Activated T-helper 9 cell treated with anti-CD3 and anti-CD28 coated beads, Interleukin-2, amount 50 U/mL, for 16 hours (primary cell): ENCODE measurements at places on chromosomes 16 and 17.

DNA sequence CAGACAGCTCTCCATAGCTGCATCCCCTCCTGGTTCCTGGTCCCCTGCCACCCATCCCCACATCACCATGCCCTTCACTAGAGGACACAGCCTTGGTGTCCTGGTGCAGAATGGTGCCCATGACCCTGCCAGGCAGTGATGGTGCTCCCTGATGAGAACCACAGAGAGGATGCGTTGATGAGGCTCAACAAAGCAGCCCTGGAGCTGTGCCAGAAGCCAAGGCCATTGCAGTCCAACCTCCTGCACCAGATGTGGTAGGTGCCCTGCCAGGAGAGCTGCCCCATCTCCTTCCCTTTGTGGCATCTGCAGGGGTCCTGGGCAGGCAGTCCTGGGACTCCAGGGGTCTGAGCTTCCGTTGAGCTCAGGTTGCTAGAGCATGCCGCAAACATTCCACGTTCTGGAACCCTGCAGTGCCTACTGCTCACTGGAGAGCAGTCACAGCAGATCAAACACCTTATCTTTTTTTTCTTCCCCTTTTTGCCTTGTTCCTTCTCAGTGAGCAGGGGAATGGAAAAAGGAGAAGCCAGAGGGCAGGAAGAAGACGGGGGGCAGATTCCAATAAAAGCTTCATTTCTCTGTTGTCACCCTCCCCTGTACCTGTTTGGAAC, 5.3 kb upstream of the EPN3 start:
- DNase-seq: no peak

DNA sequence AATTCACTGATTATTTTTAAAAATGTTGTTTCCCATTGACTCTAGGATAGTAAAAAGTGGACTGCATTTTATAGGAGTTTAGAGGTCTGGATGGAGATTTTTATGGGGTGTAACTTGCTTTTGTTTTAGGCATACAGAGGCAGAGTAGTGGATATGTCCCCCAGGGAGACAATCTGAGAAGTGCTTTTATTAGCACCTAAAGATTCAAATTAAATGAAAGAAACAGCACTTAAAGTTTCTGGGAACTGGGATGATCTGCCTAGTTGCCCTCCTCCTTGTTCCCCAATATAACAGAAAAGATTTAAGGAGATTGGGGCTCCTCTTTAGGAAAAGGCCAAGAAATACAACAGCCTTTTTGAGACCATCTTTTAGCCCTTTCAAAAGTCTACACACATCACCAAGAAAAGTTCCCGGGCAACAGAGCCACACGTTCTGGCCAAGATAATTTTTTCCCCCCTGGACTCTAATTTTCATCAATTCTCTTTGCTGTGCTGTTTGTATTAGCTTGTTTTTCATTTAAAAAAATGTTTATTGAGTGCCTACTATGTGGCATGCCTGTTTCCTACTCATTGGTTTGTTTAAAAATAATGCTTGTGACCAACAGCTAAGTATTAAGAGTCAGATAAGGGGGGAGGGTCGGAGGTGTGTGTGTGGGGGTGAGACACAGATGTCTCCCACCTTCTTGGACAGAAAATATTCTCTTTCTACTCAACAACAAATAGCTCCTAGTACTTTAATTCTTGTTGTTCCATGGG, 2.5 kb upstream of the IGF2BP1 start:
- DNase-seq: no peak

GRCh38 chr17:2181897-2182448, 121.6 kb downstream of the SMG6 start:
- no peak for DNase-seq

- no peak for DNase-seq
Measured at GRCh38 chr16:64773638-64774037, 348.2 kb downstream of the CDH11 start.

- no peak for DNase-seq
Measured at GRCh38 chr17:3593384-3593783, 15.8 kb downstream of the TRPV1 start.

DNA sequence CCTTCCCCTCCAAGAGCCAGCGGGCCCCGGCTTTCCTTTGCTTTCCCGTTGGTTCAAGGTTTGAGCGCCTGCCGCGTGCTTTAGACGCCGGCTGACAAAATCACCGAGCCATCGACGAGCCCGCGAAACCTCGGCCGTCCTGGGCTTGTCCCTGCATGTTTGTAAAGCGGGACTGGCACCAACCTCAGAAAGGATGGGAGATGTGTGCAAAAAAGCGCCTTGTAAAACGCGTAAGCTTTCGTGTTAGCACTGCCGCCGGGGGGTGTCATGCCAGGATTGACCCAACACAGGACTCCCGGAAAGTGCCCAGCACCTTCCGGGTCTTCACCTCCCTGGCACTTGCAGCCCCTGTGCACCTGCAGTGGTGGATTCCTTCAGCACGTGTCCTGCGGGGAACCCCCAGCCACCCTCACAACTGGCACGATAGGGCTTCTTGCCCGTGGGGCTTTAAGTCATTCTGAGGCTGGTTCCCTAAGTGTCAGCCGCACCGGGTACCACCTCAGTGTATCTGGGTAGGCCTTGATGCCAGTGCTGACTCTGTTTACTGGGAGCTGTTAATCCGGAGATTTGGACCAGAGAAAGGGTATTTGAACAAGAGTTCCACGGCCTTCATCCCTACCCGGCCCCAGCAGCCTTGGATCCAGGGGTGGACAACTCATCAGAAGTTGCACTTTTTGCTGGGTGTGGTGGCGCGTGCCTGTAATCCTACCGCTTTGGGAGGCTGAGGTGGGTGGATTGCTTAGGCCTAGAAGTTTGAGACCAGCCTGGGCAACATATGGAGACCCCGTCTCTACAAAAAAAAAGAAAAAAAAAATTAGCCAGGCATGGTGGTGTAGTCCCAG, 817 bp downstream of the NDUFAF8 start:
- DNase-seq: peak; percentile 34

GRCh38 chr17:78109489-78109761, 19.1 kb downstream of the TMC6 start:
- DNase-seq: no peak

- no peak for DNase-seq
Measured at GRCh38 chr17:61427567-61427966, 24.7 kb upstream of the TBX4 start.

- no peak for DNase-seq
Measured at GRCh38 chr16:67720236-67720635, 1.1 kb upstream of the GFOD2 start.

DNA sequence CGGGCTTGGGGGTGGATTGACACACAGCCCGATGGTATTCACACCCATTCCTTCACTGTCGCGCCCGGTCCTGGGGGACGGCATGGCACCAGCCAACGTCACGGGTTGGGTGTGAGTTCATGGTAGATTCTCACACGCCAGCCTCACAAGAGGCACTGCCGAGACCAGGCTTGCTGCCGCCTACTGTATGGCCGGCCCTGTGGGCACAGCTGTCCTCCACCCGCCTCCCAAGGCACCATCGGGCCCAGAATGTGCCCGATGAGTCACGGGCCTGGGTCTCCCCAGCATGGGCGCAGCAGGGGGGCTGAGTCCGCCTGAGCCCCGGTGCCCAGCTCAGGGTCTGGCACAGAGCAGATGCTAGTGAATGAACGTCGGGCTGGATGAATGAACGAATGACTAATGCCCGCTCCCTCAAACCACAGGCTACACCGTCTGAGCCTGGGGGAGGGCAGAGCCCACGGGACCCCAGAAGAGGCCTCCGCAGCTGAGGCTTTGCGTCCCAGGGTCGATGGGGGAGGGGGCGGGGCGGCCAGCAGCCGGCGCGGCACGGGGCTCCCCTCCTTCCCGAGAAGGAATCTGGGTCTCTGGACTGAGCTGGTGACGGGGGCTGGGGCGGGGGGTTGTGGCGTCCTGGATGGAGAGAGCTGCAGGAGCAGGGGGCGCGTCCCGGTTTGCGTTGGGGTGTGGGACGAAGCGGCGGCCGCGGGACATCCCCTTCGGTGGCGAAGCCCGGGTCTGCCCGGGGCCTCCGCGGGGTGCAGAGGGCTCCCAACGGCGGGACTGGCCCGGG, 829 bp downstream of the PITPNM3 start:
- DNase-seq: no peak

DNA sequence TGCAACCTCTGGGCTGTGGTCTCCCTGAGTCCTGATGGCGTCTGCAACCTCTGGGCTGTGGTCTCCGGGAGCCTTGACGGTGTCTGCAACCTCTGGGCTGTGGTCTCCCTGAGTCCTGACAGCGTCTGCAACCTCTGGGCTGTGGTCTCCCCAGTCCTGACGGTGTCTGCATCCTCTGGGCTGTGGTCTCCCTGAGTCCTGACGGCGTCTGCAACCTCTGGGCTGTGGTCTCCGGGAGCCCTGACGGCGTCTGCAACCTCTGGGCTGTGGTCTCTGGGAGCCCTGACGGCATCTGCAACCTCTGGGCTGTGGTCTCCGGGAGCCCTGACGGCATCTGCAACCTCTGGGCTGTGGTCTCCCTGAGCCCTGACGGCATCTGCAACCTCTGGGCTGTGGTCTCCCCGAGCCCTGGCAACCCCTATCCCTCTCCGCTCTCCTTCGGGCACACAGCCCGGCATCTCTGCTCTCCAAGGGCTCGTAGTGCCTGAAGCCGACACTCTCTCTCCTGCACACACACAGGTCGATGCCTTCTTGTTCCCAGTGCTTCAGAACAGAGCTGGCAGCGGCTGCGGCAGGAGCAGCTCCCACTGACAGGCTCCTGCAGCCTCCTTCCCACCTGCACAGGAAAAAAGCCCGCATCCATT, 45.6 kb downstream of the METRNL start:
- DNase-seq: no peak

DNA sequence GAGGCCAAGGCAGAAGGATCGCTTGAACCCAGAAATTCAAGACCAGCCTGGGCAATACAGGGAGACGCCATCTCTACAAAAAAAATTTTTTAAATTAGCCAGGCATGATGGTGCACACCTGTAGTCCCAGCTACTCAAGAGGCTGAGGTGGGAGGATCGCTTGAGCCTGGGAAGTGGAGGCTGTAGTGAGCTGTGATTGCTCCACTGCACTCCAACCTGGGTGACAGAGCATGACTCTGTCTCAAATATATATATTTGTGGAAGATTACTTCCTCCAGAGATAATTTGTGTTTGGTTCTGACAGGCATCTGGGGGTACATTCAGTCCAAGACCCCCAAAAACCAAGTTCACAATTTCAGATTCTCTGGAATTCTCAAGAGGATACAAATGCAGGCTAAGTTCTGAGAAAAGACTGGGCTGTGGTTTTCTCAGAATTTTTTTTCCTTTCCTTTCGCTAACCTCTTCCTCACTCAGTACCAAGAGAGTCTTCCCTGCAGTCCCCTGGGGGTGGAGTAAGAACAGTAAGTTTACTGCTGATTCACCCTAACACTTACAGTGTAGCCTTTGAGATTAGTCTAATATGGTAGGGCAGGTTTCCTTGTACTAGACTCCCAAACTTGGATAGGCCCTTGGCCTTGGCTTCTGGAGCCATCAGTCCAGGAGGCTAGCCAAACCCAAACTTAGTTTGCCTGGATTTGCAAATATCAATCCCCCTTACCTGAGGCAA, 15.1 kb downstream of the GSDMB start:
- no peak for DNase-seq

- DNase-seq: no peak
Measured at GRCh38 chr16:54216688-54217087, 69.9 kb downstream of the IRX3 start.

DNA sequence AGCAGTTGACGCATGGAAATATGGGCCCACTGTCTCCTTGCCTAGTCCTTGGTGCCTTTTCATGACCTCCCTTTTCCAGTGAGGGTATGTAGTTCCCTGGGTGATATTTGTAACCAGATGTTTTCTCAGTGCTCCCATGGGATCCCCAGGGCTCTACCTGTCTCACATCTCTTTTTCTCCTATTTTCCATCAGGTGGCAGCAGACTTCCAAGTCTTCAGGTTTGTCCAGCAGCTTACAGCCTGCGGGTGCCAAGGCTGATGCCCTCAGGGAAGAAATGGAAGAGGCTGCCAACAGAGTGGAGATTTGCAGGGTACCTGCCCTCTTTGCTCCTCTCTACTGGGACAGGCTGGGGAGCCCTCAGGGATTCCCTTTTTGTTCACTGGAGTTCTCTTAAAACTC, 89.1 kb downstream of the ELAC2 start:
- DNase-seq: no peak

- DNase-seq: no peak
Measured at GRCh38 chr17:63275971-63276745, 169.9 kb downstream of the CYB561 start.

GRCh38 chr17:77909816-77910215, 48.7 kb upstream of the TNRC6C start:
- DNase-seq: no peak

DNA sequence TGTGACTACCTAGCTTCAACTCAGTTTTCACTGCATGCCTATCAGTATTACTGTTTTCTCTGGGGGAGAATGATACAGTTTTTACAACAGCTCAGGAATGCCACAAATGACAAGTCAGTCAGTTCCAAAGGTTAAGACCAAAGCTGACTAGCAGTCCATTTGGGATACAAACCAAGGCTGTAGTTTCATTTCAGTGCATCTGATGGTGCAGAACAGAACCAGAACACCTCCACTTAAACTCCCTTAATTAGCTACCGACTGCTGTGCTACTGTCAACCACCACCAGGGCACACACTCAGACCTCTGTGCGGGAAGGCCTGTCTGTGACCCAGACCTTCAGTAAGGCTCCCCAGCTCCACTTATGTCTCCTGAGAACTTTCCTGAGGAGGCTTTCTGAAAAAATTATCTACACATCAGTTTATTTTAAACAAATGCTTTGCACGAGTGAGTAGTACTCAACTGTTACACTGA, 20.4 kb downstream of the NFE2L1 start:
- DNase-seq: no peak

DNA sequence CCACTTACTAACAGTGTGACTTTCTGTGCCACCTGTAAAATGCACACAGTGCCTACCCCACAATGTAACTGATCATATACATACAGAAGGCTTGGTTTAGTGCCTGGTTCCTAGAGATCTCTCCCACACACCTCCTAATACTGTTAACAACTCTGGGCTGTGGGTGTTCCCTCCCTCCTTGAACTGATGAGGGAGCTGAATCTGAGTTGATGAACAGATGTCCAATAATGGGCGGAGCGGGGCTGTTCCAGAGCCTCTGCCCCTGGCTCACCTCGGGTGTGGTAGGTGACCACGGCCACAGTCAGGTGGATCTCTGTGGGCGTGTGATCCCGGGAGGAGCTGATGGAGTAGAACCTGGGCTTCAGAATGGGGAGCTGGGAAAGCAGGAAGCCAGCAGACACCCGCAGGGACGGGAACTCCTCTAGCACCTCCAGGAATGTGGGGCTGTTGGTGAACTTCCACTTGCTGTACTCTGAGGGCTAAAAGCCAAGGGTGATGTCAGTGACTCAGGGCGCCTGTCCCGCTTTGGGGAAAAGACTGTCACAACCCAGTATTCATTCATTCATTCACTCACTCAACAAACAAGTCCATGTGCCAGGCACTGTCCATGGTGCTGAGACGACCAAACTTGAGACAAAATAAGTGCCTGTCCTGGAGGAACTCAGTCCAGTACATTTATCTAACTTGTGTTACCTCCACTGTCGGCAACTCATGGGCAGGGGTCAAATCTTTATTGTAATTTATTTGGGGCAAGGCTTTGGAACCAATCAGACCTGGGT, 37.6 kb downstream of the NOS2 start:
- DNase-seq: no peak

DNA sequence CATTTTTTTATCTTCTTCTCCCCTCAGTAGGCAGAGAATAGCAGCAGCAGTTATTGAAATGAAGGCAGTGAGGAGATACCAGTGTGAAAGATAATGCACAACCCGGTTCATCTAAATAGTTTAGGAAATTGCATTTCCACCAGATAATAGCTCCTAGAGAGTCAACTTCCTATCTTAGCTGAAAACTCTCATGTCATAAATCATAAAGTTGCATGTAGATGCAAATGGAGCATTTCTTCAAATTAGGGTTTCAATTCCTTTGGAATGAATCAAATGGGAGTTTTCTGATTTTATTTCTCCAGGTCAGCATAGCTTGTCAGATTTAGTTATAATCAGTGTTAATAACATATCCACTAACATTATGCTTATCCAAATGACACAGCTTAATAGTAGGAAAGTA, 335.3 kb downstream of the CNTNAP4 start:
- no peak for DNase-seq
